Right renal cortex interstitium (tissue), 3 donors: ENCODE measurements at places on chromosomes 12 and 14. TPM values are rescaled to one million over a fixed set of nuclear protein-coding genes. Genes with fewer than 3 reads are reported as not detected.

ERBB3 gene
- polyA plus RNA-seq: 90.7 TPM

PZP gene
- 0.68 TPM for polyA plus RNA-seq

R3HDM2 gene
- polyA plus RNA-seq: 67.5 TPM

NCKAP5L gene
- 11.6 TPM for polyA plus RNA-seq

KLRD1 gene
- polyA plus RNA-seq: 0.47 TPM

FOXN4 gene
- 1.1 TPM for polyA plus RNA-seq

C12orf54 gene
- 0.61 TPM for polyA plus RNA-seq

RNU4-1 gene
- not detected for polyA plus RNA-seq

PRIMA1 gene
- 1.1 TPM for polyA plus RNA-seq

TOMM20L gene
- polyA plus RNA-seq: 1.1 TPM

CLEC4D gene
- 0.42 TPM for polyA plus RNA-seq

AQP5 gene
- 1.1 TPM for polyA plus RNA-seq

DENND5B gene
- polyA plus RNA-seq: 32.1 TPM

NRL gene
- 1.8 TPM for polyA plus RNA-seq

ASCL1 gene
- 0.11 TPM for polyA plus RNA-seq

CLMN gene
- polyA plus RNA-seq: 22.8 TPM

OR4N5 gene
- not detected for polyA plus RNA-seq

LUM gene
- 23.7 TPM for polyA plus RNA-seq

RTL1 gene
- 0.04 TPM for polyA plus RNA-seq

PROX2 gene
- polyA plus RNA-seq: 0.86 TPM

PAPLN gene
- 24.4 TPM for polyA plus RNA-seq

TSPAN9 gene
- polyA plus RNA-seq: 92.7 TPM

PLD4 gene
- 2.6 TPM for polyA plus RNA-seq

FAM181A gene
- not detected for polyA plus RNA-seq

GPR68 gene
- polyA plus RNA-seq: 2.0 TPM

CCNT1 gene
- 30.3 TPM for polyA plus RNA-seq

PTGER2 gene
- 5.4 TPM for polyA plus RNA-seq

AQP6 gene
- polyA plus RNA-seq: 16.1 TPM

SERPINA6 gene
- 9.0 TPM for polyA plus RNA-seq

SPTB gene
- polyA plus RNA-seq: 11.0 TPM

HCAR1 gene
- 2.0 TPM for polyA plus RNA-seq

SERPINA5 gene
- 15.2 TPM for polyA plus RNA-seq

MGP gene
- 47.2 TPM for polyA plus RNA-seq

RIN3 gene
- 4.9 TPM for polyA plus RNA-seq

GPD1 gene
- 75.1 TPM for polyA plus RNA-seq

GRIP1 gene
- polyA plus RNA-seq: 23.4 TPM

SFSWAP gene
- 42.7 TPM for polyA plus RNA-seq
